ENCODE measurements at places on chromosomes 7 and 10.

DNA sequence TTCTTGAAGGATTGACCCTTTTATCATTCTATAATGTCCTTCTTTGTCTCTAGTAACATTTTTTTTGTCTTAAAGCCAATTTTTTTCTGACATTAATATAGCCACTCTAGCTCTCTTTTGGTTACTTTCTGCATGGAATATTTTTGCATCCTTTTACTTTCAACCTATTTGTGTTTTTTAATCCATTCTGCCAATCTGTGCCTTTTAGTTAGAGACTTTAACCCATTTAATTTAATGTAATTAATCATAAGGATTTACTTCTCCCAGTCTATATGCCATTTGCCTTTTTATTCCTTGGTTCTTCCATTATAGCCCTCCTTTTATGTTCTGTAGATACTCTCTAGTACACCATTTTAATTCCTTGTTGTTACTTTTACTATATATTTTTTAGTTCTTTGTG is 32.7 kb upstream of the RABGEF1 start:
- DNase-seq: no peak

- DNase-seq: no peak
These were observed 57.8 kb upstream of the WIPF3 start for GRCh38 chr7:29748286-29749099.

- no peak for DNase-seq
These were observed 11.4 kb downstream of the DAGLB start for GRCh38 chr7:6436385-6436685.

GRCh38 chr7:39088730-39089593 is 111.3 kb downstream of the POU6F2 start:
- DNase-seq: no peak

DNA sequence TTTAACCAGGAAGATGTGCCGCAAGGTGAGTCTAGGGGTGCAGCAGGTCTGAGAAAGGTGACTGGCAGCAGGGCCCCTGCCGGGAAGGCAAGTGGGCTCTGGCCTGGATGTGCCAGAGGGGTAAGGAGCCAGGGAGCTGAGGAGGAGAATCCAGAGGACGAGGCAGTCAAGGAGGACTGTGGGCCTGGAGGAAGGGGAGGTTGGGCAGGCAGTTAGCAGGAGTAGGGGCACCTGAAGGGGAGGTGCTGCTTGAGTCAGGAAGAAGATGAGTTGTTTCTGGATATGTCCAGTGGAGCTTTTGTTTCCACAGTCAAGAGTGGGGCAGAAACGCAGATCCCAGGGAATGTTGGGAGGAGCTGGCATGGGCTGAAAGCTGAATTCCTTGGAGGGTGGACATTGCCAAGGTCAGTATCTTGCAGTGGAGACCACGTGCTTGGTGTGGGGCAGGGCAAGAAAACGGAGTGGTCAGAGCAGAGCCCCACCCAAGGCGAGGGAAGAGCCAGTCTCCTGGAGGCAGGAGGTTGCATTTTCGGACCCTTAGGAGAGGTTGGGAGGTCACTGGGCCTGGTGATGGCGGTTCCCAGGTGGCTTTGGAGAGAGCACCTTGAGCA is 34.0 kb downstream of the MINDY4 start:
- DNase-seq: no peak

DNA sequence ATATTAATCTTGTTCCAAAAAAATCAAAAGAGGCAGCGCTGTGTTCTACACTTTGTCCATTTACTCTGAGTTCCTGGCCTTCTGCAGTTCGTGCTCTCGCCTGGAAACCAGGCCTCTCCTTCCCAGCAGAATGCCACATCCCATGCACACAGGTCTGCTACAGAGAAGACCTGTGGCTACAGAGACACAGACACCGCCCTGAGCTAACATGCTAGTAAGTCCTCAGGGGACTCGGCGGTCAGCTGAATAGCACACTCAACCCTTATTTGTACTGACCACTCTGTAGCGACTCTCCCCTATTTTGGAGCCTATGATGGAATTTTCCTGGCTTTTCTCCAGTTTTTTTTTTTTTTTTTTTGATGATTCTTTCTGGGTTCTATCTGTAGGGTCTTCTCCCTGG is 12.8 kb downstream of the CREB3L2 start:
- no peak for DNase-seq

- DNase-seq: no peak
These were observed 78.7 kb upstream of the ABI1 start for GRCh38 chr10:26939290-26939961.

- DNase-seq: peak; percentile 61
These were observed 33.5 kb downstream of the HTRA1 start for GRCh38 chr10:122494833-122495232.

DNA sequence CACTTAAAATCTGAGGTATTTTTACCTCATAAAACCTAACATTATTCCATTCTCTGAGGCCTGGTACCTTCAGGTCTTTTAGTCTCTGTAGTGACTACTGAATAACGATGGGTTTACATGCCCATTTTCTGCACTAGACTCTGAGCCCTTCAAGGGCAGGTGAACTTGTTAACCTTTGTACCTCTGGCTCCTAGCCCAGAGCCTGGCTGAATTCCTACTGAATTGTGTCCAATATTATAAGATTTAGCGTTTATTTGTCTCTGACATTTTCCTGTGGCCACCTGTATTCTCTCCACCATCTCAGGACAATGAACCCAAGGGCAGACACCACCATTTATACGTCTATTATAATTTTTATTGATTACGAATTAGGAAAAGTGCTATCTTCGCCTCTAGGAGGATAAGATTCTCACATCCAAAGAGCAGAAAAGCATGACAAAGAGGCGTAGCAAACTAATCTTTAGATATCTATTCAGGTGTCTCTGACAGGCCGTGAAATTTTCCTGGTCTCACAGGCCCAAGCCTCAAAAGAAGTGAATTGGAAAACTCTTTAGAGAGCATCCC is 27.9 kb upstream of the HNRNPH3 start:
- no peak for DNase-seq

DNA sequence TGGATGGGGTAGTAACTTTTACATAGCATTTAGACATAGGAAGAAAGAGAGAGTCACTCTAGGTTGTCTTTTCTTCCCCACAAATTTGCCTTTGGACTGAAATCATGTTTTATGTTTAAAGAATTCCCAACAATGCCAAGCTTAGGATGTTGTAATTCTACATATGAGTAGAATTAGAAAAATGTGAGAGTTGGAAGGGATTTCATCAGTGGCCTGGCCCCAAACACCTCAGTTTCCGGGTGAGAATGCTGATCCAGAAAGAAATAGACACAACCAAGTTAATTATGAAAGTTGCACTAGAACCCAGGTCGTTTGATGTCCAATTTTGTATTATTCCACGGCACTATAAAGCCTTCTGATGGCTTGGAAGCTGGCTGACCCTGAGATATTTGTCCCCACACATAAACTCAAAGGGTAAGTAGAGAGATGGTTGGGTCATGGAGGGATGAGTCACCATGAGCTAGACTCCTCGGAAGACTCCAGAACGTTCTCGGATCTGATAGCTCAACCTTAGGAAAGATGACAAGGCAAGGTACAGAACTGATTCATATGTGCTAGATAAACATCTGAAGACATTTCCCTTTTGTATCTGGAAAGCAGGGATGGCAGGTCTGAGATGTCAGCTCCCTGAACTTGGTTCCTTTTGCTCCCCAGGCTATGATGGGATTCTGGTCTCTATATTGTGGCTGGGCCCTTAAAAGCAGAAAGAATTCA is 48.8 kb upstream of the SLC35B4 start:
- DNase-seq: peak; percentile 55

DNA sequence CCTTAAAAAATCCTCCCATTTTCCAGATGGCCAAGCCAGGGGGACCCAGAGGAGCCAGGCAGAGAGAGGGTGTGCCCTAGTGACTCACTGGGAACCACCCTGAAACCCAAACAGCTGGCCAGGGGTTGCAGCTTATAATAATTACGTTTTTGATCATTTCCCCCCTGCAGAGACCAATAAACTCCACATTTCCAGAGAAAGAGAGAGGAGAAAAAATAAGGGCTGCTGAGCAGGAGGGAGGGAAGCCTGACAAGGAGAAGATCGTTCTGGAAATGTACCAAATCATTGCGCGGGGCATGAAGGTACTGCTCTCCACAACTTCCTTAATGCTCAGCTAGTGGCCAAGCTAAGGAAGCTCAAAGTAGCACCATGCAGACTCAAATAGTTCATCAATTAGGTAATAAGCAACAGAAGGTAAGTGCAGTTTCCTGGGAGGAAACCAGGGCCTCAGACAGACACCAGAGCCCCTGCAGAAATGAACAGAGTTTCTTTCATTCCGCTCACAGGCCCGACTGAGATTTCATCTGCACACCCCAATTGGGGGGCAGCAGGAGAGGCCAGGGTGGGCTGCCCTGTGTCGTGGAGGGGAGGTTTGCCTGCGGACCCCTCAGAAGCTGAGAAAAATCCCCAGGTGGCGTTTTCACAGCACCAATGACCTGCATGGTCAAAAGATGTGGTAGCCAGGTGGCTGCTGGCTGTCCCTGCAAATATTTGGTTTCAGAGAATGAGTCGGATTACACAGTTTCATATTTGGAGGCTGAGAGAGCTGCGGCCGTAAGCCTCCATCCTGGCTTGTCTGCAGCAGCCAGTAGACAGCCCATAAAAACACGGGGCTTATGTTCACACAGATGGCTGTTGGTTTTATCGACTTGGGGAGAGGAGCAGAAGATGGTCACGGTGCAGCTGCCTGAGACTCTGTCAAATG is 153.2 kb upstream of the LYZL2 start:
- DNase-seq: no peak

DNA sequence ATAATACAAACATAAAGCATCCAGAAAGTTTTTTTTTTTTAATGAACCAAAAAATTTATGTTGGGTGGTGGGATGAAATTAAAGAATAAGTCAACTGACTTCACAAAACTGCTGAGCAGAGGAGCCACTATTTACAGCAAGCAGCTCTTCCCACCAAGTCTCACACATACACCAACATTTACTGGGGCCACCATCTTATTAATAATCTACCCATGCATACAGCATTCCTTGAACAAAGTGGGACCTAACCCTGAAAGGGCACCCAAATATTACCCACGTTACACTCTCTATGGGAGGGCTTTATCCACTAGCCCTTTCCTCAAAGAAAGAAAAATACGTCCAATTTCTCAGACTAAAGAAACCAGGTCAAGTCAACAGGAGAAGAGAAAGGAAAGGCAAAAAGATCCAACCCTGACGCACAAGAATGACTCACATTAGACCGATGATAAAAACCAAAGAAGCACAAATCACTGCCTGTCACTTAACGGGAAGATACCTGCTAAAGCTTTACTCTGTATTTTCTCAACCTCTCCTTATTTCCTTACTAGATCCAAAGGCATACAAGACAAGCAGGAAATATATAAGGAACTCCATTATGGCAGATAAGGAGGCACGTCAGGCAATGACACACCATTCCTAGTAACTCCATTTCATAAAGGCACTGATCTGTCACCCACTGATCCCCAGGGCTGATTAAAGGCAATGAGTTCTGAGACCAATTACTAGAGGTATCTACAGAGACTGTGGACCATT is 141.8 kb upstream of the ASAH2 start:
- DNase-seq: no peak

DNA sequence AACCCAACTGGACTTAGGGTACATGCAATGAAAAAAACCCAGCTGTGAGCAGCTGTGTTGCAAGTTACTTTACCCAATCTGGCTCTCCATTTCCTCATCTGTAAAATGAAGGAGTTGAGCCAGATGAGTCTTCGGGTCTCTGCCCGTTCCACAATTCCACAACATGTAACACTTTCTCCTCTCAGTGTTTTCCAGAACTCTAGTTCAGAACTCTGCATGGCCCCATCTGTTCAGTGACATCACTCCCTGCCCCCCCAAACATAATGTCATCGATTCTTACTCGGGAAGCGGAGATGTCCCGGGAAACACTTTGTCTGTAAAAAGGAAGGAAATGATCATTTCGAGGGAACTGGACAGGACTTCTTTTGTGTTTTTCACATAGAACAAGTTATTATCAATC is 2.5 kb downstream of the SH3PXD2A start:
- no peak for DNase-seq

DNA sequence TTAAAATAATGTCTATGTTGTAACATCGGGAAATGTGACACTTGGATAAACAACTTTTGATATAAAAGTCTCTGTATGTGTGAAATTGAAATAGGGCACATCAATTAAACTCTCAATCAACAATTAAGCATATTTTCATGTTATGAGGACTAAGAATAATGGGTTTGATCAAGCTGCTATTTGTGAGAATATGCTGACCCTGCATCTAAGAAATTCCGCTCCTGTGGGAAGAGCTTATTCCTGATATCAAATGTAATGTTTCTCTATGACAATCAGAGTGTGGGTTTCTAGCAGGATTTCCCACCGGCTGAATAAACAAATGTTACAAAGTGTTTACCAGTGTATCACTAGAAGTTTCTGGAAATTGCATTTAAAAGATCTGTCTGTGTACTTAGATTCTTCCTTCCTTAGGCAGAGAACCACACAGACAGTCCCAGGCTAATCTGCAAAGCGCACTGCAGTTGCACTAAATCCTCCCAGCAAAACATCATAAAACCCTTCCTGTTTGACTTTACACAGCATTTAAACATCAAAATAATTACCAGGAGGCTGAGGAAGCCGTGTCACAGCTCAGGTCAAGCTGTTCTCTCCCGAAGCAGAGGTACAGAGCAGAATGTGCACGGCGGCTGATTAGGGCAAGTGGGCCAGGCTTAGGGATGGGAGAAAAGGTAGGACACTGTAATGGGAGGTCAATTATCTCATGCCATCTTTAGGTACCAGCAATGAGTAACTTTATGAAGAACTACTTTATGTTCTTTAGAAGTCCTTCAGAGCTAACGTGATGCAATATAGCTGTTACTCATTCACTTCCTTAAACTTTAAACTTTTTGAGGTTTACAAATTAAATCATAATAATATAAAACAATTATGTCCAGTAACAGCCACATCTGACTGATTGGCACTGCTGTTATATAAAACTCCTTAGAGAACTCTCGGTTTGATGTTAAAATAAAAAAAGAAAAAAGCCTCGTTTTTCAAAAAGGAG is 109.1 kb upstream of the CTTNBP2 start:
- no peak for DNase-seq

DNA sequence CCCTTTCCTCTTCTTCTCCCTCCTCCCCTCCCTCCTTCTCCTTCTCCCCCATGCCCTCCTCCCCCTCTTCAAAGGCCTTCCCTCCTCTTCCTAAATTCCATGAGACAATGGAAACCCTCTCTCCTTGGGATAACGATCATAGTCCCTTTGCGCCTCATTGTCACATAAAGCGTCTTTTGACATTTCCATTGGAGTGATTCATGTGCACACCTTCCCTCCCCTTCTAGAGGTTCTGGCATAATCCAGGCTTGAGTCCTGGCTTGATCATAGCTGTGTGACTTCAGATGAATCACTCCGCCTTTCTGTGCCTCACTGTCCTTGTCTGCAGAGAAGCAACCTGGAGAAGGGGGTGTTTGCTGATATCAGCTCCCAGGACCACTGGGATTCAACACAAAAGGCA is 204.2 kb downstream of the TNS3 start:
- no peak for DNase-seq

DNA sequence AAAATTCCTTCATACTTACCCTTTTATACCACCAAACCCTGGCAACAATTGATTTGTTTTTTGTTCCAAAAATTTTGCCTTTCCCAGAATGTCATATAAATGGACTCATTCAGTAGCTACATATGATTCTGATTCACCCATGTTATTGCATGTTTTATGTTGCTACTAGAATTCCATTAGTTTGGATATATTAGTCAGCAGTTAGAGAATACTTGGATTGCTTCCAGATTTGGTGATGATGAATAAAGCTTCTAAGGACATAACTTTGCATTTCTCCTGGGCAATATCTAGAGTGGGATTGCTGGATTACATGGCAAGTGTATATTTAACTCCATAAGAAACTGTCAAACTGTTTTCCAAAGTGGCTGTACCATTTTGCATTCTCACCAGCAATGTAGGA is 806.9 kb downstream of the DNAJB9 start:
- no peak for DNase-seq

- no peak for DNase-seq
These were observed 10.7 kb downstream of the GDF2 start for GRCh38 chr10:47332946-47333345.

- no peak for DNase-seq
These were observed 65.4 kb upstream of the DNAJB6 start for GRCh38 chr7:157271315-157271990.

All from HS-5 (cell line).